Activated T-cell treated with anti-CD3 and anti-CD28 coated beads, Interleukin-2, amount 50 U/mL, for 4 hours (primary cell): ENCODE measurements at places on chromosomes 5 and 9. TPM values are rescaled to one million over a fixed set of nuclear protein-coding genes. Genes with fewer than 3 reads are reported as not detected.

ORM1 gene
- total RNA-seq: 2.4 TPM

GRCh38 chr9:105330755-105331154 lies 86.3 kb downstream of the SLC44A1 start:
- no peak for DNase-seq

- no peak for DNase-seq
Observed at GRCh38 chr5:139698490-139699146, 50.5 kb downstream of the CXXC5 start.

DNA sequence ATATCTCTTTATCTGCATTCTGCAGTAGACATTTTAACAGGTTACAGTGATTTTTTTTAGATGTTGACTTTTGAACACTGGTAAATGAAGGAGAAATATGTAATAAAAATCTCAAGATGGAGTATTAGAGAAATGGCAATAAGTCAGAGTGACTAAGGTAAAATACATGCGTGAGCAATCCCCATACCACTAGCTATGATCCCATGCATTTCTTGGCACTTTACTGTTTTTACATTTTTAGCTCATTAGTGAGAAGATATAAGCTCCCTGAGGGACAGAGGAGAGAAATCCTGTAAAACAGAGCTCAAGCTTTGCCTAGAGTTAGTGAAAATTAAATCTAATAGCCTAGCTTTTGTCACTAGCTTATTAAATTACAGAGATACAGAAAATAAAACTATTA lies 181.9 kb upstream of the TRPM3 start:
- no peak for DNase-seq

DNA sequence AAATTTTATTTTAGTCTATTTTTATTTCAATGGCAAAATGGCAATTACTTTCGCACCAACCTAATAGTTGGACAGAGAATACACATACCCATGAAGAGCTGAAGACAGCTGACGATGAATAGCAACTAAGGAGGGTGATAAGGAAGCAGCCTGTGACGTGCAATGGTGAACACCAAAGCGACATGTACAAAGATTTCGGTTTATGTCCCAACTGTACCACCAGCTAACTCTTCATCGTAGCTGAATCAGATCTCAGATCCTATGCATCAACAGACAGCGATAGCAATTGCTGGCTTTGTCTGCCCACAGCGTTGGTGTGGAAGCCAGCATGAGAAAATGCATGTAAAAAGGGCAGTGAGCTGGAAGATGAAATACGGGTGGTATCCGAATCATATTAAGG lies 130.6 kb upstream of the ANKH start:
- DNase-seq: no peak

DNA sequence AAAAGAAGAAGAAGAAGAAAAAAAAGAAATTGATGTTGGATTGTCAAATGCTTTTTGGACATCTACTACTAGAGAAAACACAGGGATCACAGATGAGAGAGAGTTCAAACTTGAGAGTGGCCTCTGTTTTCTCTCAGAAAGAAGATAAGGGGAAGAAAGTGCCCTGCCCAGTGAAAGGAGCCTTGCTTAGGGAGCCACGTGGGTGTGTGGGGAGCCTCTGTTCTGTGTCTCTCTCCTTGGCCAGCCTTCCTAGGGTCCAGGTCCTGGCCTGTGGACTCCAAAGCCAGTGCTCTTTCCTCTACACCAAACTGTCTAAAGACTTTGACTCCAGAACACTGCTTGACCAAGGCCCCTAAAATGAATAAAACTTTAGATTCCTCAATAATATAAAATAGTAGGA lies 22.0 kb upstream of the COL15A1 start:
- DNase-seq: no peak

GRCh38 chr5:149367249-149367971 lies 9.6 kb downstream of the PCYOX1L start:
- DNase-seq: peak; percentile 48

DNA sequence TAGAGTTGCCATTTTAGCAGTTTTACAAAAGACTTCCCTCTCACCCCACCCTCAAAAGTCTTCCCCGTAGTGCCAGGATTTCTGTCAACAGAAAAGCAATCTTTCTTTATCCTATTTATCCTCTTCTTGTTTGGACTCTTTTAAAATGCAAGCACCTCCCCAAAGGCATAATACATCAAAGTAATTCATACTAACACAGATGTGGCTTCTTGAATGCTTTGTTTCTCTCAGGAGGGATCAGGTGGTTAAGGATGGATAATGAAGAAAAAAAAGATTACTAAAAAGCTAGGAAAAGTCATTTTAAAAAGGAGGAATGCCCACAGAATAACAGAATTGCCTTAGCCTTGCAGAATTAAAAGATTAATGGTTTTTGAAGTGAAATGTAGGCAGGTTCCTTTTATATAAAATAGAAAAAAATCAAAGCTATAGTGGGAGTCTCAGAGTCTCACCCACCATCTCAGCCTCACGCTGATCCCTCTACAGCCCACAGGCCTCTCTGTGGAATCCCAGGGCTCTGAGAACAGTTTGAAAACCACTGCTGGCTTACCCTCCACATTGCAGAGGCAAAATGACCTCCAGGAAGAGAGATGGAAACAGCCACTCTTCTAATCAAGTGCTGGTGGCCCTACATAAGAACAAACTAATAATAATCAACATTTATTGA lies 102.2 kb downstream of the GCNT1 start:
- DNase-seq: no peak

GRCh38 chr5:35436400-35437057 lies 181.1 kb upstream of the SPEF2 start:
- DNase-seq: no peak
